ENCODE measurements at places on chromosomes 11 and 22.

GRCh38 chr11:69383372-69384250, 89.7 kb downstream of the MYEOV start:
- no peak for DNase-seq

GRCh38 chr22:20943104-20943933, 23.7 kb upstream of the AIFM3 start:
- no peak for DNase-seq

DNA sequence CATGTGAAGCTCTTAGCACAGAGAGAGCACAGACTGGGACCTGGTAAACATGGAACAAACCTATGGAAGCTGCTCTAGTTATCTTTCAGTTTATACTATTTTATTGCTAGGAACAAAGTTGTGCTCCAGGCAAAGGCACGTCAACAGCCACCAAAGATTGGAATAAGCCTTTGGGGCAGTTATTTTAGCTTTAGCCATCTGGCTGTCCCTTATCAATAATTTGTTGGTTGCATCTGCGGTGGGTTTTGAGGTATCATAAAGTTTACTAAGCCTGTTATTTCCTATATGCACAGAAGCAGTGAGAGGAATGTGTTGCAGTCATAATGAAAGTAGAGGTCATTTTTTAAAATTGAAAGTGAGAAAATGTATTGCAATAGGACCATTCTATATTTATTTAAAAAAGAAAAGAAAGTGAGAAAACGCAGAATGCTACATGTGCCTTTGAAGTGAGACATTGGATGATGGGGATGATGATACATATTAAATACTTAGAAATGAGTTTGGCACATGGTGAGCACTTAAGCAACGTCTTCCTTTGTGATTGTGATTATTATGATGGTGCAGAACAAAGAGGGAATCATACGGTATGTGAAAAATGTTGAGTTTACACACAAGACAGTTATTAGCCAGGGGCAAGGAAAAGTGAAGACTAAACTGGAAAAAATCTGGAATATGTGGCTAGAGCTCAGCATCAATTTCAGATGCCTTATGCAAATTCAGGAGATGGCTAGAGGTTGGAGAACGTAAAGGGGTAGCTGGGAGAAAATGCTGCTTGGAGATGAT, 58.3 kb downstream of the PRR5L start:
- peak; percentile 87 for DNase-seq

DNA sequence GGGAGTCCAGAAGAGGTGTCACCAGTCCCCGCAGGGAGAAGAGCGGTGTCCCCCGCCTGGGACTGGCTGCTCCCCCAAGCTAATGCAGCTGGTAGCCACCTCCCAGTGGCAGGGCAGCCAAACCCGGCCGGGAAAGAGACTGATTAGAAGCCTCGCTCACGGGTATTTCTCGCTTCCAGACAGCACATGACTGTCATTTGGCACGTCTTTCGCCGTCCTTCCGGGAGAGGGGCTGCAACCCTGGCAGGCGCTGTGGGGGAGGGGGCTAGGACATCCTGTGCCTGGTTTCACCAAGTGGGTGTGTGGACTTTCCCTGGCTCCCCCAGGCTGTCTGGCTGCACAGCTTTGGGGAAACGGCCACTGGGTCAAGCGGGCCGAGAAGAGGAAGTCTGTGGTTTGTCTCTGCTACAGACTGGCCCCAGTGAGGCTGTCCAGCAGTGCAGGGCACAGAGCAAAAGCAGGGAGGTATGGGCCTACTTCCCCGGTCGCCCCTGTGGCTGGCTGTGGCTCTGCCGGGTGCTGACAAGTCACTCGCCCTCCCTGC, 3.8 kb downstream of the CD81 start:
- no peak for DNase-seq

- DNase-seq: peak; percentile 5
These were observed 28.0 kb downstream of the OR5B17 start for GRCh38 chr11:58330861-58331260.

DNA sequence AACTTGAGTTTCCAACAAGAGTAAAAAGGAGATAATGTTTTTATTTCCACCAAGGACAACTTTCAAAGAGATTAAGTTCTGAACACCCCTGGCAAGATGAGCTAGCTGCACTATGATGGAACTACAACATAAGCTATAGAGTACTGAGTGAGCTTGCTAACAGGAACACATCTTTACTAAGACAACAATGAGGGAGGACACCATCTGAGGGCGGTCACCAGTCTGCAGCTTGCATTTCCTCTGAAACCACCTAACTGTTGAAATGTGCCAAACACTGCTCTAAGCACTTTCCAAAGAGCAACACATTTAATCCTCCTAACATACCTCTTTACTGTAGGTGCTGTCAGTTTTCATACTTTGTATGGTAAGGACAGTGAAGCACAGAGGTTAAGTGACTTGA, 68.4 kb downstream of the TCF20 start:
- DNase-seq: no peak

DNA sequence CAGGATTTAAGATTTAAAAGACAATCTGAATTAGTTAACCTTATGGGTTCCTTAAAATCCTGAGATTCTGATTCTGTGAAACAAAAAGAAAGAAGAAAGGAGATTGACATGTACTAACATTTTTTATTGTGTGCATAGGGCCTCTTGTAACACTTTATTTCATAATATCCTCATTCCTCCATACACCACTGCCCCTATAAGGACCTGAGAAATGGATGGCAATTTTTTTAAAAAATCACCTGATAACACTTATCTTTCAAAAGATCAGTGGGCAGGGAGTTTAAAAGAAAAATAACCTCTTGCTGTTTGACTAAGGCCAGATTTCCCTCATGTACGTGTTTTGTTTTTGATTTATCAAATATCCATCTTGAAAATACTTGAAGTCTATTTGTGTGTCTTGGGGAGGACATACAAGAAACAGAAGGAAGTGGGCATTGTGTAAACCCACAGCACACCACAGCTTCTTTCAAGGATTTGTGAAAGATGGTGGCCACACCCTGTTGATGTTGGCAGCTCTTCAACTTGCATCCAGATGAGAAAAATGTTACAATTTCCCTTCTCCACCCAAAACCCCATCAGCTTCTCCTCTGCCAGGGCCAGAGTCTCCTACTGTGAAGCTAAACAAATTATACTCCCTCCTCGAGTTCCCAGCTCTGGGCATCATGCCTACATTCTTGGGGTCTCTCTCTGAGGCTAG, 35.0 kb upstream of the MPEG1 start:
- DNase-seq: peak; percentile 13
